Melanocyte of skin (primary cell): ENCODE measurements at places on chromosomes 6 and 20. TPM values are rescaled to one million over a fixed set of nuclear protein-coding genes. Genes with fewer than 3 reads are reported as not detected.

The MAP3K7 gene
- total RNA-seq: 29.6 and 30.8 TPM in 2 replicates

The LY6G6D gene
- not detected in 2 replicates for total RNA-seq

The CRISP3 gene
- total RNA-seq: not detected in 2 replicates

The RAB32 gene
- total RNA-seq: 271 and 325 TPM in 2 replicates

The RIPOR2 gene
- total RNA-seq: 1.9 and 3.0 TPM in 2 replicates

The SNAI1 gene
- total RNA-seq: 0.15 and 0.33 TPM in 2 replicates

The TRIM15 gene
- not detected in 2 replicates for total RNA-seq

The THBD gene
- 0.34 and 2.2 TPM in 2 replicates for total RNA-seq

The PRSS35 gene
- not detected in 2 replicates for total RNA-seq

The INSM1 gene
- total RNA-seq: not detected in 2 replicates
